NCI-H1048 (cell line): ENCODE measurements at places on chromosomes 16 and 17.

- DNase-seq = no peak
These were observed 228.7 kb downstream of the SOX9 start for GRCh38 chr17:72349491-72349995.

GRCh38 chr17:72125742-72126141, 4.9 kb downstream of the SOX9 start:
- DNase-seq = no peak

GRCh38 chr16:83176802-83177201, 550.0 kb downstream of the CDH13 start:
- no peak for DNase-seq

- DNase-seq = no peak
These were observed 22.6 kb upstream of the MPHOSPH6 start for GRCh38 chr16:82192665-82193064.

GRCh38 chr16:82987767-82988166, 361.0 kb downstream of the CDH13 start:
- DNase-seq = no peak

DNA sequence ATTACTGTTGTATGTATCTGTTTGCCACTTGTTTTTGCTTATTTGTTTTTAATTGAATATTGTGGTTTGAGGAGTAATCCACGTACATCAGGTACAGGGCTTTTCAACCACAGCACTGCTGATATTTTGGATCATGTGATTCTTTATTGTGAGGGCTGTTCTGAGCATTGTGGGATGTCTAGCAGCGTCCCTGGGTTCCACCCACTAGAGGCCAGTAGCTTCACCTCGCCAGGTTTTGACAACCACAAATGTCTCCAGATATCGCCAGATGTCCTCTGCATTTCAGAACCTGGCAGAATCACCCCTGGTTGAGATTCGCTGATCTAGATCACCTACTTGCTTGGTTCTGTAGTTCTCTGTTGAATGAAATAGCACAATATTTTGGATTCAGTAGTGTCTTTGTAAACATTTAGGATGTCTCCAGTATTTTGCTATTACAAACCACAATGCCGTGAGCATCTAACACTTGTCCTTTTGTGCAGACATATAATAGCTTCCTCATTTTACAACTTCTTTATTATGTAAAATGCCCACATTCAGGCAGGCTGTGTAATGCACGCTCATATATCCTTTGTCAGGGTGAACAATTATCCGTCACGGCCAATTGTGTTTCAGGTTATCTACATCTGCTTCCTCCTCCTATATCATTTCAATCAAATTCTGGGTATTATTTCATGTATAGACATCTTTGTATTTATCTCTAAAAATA, 380.3 kb downstream of the SNX29 start:
- DNase-seq = no peak

DNA sequence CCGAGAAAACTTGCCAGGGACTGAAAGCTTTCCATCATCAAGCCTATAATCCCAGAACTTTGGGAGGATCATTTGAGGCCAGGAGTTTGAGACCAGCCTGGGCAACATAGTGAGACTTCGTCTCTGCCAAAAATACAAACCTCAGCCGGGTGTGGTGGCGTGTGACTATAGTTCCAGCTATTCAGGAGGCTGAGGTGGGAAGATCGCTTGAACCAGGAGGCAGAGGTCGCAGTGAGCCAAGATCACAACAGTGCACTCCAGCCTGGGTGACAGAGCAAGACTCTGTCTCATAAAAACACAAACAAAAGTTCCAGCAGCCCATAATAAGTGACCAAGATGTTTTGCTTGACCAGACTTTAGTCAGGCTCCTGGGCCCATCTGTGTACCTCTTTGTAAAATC, 1.9 kb downstream of the MEAK7 start:
- no peak for DNase-seq

DNA sequence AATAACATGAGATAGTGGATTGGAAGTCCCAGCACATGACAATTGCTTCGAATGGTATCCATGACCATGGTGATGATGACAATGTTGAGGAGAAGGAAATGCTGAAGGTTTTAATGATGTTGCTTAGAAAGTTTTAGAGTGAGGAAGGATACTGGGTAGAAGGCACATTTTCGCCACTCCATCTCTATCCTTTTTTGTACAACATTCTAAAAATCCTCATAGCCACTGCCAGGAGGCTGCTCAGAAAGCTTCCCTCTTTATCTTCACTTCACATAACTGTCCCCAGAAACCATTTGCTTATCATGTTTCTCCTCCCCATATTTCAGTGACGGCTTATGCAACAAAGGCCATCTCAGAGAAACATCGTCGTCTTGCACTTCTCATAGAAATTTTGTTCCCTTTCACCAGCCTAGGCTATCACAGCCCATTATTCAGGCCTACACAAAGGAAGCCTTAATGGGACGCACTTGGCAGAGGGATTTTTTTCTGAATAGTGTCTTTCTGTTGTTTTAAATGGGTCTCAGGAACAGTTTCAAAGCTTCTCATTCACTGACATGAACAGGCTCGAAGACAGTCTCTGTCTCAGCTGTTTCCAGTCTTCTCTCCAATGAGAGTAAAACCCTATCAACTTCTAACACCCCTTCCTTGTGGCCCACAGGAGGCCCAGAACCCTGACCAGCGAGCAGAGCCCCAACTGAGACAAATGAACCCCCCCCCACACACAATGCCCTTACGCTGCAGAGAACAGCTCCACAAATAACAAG, 506.7 kb downstream of the HAPSTR1 start:
- no peak for DNase-seq

DNA sequence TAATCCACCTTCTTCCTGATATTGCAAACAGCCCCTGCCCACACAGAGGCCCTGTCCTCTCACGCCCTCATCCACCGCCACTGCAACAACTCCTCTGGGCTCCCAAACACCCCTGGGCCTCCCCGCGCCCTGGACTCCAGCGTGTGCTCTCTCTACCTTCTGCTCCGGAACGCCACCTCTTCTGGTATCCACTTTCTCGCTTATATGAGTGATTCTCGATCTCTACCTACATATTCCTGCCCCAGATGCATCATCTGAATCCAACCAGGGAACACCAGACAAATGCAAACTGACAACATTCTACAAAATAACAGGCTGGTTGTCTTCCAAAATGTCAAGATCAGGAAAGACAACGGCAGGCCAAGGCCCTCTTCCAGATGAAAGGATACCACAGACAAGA, 19.0 kb downstream of the CAMKK1 start:
- DNase-seq = no peak

GRCh38 chr17:4948931-4949320, 596 bp upstream of the PFN1 start:
- peak; percentile 79 for DNase-seq

- DNase-seq = no peak
These were observed 70.8 kb downstream of the LYRM1 start for GRCh38 chr16:20971401-20971800.

DNA sequence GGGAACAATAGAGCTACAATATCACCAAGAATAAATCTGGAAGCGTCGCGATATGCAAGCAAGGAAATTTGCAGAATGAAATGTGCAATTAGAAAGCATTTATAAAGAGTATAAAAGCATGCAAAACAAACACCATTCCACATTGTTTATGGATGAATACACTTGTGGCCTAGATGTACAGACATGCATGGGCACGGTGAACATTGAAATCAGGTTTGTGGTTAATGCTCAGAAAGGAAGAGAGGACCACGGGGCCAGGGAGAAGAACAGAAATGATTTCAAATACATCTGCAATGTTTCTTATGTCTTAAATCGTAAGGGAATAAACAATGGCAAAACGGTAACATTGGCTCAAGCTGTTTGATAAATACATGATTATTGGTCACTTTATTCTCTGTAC, 235.9 kb downstream of the FOXL1 start:
- no peak for DNase-seq
